ENCODE measurements at places on chromosomes 5 and 9.

DNA sequence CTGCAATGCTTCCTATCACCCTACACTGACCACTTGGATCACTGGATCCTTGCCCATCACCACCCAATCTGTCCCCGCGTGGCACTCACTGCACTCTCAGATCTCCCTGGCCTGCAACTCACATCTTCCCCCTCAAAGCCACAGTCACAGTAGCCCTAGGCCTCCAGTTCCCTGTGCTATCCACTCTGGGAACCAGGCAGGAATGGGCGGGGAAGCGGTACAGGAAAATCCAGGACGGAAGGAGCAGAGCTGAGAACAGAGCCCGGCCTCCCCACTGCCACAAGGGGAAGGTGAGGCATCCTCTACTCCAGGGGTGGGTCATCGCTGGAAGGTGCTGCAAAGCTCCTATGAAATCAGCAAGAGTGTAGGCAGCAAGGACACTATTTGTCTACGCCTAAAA lies 102.6 kb downstream of the ESM1 start:
- DNase-seq: no peak

DNA sequence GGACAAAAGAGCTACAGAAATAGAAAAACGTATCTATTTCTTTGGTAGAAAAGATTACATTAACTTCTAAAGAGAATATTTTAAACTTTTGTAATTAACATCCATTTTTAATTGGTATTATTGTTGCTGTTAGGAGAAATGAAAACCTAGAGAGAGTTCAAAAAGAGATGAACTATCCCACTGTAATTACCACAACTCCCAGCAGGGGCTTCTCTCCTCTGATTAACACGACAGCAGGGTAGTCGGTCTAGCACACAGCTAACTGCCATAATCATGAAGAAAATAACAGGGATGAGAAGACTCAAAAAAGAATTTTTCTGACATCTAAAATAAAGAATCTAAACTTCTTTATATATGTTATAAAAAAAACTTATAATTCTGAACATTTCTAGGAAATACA lies 86.2 kb upstream of the CDH9 start:
- DNase-seq: no peak

DNA sequence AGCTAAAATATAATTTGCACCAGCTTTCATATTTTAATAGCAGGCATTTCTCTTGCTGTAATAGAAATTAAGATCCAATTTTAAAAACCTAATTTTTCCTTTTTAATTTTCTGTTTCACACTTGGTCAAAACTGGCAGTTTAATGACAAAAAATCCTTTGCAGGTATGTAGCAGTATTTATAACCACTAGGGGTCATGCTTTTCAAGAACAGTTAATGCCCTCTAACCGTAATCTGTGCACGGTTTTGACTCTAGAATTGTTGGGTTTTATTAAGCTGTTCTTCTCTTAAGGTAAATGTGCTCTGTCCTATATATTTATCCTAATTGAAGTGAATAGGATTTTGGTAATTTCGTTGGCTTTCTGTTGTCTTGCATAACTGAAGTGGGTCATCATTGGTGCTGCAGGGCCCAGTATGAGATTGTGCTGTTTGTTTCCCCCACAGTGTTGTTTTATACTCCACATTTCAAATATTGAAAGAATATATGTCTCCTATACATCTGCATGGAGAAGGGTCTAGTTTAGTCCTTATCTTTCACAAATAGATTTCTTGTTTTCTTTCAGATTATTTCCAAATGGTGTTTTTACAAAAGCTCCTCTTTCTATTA lies 107.4 kb downstream of the SCAMP1 start:
- peak; percentile 17 for DNase-seq

DNA sequence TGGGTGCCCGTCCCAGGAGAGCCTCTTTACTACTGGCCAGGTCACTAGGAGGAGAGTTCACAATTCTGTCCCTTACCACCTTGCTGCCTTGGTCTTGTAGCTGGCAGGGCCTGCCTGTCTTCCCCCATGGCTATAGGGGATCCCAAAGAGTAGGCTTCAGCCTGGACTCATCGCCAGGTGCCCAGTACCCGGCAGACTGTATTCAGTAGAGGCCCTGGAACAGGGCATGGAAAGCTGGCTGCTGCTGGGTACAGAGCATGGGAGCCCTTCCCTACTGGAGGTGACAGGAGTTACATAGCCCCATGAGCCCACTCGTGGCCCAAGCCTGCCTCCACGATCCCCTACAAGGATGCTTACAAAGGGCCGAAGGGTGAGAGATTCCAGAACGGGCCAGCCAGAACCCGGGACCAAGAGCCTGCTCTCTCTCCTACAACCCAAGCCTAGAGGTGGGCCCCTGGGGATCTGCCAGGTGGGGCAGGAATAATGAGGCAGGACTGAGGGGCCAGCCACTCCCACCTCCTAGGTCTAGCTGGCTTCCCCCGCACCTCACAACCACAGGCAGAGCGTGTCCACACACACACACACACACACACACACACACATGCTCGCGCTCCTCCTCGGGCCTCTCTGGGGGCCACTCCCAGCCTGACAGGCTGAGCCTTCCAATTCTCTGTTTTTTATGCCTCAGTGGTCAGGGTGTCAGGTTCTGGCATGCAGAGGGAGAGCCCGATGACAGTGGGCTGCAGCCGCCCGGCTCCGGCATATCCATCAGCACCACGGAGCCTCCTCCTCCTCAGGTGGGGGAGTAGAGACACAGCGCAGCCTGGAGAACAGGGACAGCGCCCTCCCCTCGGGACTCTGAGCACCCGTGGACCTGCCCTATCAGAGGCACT lies 186.0 kb downstream of the PAX5 start:
- no peak for DNase-seq

- no peak for DNase-seq
Observed at GRCh38 chr5:164233791-164234190, 728.4 kb downstream of the MAT2B start.

DNA sequence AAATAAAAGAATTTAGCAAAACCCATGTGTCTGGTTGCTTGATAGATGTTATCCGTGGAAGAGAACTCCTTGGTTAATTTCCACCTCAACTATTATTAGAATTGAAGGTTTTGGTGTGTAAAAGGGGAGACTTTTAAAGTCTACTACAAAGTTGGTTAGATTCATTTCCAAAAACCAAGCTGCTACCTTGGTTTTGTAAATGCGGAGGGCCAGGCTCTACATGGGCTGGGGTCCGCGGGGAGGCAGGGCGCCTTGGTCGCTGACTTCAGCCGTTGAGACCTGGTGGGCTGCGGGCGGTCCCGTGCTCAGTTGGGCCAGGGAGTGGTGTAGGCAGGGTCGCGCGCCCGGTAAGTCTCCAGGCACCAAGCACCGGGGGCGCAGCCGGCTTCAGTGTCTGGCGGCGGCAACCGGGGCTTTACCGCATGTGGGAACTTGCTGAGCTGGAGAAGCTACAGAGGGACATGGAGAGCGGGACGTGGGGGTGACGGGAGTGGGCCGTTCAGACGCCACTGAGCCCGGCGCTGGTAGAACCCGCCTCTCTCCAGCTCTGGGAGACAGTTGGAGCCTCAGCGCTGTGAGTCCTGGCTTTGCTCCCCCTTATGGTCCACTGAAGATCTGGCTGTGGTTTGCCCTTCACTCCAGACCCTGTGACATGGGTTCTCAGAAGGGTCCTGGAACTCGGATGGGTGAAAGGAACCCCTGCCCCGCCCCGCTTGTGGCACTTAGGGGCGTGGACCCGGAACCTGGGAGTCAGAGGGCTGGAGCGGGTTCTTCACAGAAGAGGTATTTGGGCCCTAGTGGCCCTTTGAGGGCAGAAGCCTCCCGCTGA lies 11.8 kb downstream of the NR2F1 start:
- no peak for DNase-seq

GRCh38 chr5:153135411-153135810 lies 355.1 kb upstream of the GRIA1 start:
- DNase-seq: no peak

GRCh38 chr5:60960591-60960990 lies 15.6 kb downstream of the NDUFAF2 start:
- no peak for DNase-seq

GRCh38 chr9:134689321-134690181 lies 47.9 kb downstream of the COL5A1 start:
- DNase-seq: no peak

GRCh38 chr9:114849450-114849849 lies 43.6 kb upstream of the TNFSF15 start:
- no peak for DNase-seq

DNA sequence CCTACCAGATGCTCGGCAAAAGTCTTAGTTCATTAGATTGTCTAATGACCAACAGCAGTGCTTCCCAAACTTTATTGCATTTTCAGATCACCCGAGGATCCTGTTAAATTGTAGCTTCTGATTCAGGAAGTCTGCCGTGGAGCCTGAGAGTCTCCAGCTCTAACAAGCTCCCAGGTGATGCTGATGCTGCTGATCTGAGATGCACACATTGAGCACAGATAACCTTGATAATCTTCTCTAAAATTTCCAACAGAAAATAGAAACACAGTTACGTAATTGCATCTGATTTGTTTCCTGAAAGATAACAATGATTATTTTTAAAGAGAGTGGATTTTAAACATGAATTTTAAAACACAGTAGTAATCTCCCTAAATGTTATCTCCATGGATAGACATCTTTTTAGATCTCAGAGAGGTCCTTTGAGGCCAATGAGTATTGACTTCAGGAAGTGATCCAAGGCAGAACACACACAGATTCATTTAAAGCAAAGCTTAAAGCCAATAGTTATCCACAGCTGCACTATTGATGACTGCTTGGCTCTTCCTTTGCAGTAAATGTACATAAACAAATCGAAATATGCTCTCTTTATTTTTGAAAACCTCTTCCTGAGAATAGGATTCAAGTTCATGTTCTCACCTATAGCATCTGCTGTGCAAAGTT lies 122.8 kb upstream of the TNPO1 start:
- no peak for DNase-seq

GRCh38 chr9:128115187-128116103 lies 12.1 kb downstream of the PTGES2 start:
- no peak for DNase-seq

DNA sequence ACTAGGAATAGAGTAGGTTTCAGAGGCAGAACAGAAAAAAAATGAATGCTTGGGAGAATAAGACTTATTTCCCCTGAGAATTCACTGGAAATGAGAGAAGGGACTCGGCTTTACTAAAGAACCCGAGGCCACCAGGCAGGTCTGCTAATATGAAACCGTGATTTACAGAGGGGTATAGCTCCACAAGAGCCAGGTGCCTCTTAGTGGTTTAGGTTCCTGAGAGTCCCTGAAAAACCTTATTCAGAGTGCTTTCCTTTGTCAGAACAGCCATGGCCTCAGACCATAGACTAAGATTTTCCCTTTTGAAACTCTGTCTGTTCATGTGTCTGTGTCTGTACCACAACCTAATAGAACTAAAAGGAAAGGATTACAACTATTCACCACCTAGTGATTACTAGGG lies 35.9 kb upstream of the PUM3 start:
- DNase-seq: no peak

DNA sequence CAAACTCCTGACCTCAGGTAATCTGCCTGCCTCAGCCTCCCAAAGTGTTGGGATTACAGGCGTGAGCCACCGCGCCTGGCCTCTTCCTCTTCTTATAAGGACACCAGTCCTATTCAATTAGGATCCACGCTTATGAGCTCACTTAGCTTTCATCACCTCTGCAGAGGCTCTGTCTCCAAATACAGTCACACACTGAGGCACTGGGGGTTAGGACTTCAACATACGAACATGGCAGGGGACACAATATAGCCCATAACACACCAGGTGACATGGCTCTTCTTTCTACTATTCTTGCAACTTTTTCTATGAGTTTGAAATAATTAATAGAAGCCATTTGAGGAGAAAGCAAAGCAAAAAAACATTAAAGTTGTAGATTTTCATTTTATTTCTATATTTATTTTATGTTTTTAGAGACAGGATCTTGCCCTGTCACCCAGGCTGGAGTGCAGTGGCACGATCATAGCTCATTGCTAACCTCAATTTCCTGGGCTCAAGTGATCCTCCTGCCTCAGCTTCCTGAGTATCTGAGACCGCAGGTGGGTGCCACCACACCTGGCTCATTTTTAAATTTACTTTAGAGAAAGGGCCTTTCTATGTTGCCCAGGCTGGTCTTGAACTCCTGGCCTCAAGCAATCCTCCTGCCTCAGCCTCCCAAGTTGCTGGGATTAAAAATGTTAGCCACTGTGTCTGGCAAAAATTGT lies 6.0 kb upstream of the PRRT1B start:
- no peak for DNase-seq

All from retinal pigment epithelial cell (primary cell).